Umbilical cord (tissue), 2 donors: ENCODE measurements at places on chromosomes 16 and 17. TPM values are rescaled to one million over a fixed set of nuclear protein-coding genes. Genes with fewer than 3 reads are reported as not detected.

Gene PER1
- 26.7 TPM for total RNA-seq

Gene G6PC1
- total RNA-seq = not detected

Gene STXBP4
- total RNA-seq = 23.6 TPM

Gene SSTR5
- not detected for total RNA-seq

Gene FAM20A
- 10.8 TPM for total RNA-seq

Gene NXN
- total RNA-seq = 103 TPM

Gene PYDC1
- not detected for total RNA-seq

Gene CDK3
- not detected for total RNA-seq
